ENCODE measurements at places on chromosomes 2 and 18. TPM values are rescaled to one million over a fixed set of nuclear protein-coding genes. Genes with fewer than 3 reads are reported as not detected.

DNA sequence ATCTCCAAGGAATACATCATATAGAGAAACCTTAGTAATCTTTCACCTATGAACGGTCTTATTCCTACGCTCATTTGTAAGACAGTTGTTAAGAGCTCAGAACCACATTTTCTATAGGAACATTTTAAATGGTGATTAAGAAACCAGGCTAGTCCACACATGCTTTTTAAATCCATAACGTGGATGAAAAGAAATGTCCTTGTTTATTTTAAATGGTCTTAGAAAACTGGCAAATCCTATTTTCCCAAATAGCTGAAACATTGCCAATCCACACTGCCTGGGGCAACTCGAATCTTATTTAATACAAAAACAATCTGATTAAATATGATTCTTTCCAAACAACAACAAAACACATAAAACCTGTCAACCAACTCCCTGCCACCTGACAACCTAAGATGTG, 23.7 kb downstream of the METTL8 start:
- H3K4me1 ChIP-seq = no peaks in the 10 kb centered on the region
- H3K4me3 ChIP-seq = no peak overlapping the region
- no peak for DNase-seq

- no peaks in the 10 kb centered on the region for H3K27me3 ChIP-seq
- no peaks in the 10 kb centered on the region for H3K36me3 ChIP-seq
- H3K27ac ChIP-seq = no peak overlapping the region
- DNase-seq = no peak
These were observed 8.5 kb upstream of the LBH start for GRCh38 chr2:30222636-30223360.

GRCh38 chr2:200042944-200043343, 87.6 kb downstream of the MAIP1 start:
- no peaks in the 10 kb centered on the region for H3K36me3 ChIP-seq
- no peaks in the 10 kb centered on the region for H3K27me3 ChIP-seq
- DNase-seq = no peak
- peaks cover 7% of the 10 kb centered on the region for H3K4me1 ChIP-seq
- H3K27ac ChIP-seq = no peak overlapping the region
- H3K4me3 ChIP-seq = no peak overlapping the region

DNA sequence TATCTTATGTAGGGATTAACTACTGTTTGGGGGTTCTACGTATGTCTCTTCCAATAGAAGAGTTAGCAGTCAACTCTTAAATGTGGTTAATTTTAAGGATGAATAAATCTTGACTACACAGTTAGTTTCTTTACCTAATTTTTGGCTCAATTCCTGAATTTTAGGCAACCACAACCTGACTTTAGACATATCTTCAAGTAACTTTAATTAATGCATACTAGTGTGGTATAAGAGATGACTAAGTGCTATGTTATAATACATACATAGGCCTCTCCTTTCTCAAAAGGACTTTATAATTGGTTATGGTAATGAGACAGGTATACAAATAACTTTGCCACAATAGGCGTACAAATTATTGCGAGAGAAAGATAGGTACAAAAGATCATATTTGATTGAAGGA, 312.0 kb downstream of the IRS1 start:
- H3K27me3 ChIP-seq = no peaks in the 10 kb centered on the region
- no peaks in the 10 kb centered on the region for H3K36me3 ChIP-seq
- H3K27ac ChIP-seq = no peak overlapping the region

The SCN7A gene
- 114 TPM for total RNA-seq

DNA sequence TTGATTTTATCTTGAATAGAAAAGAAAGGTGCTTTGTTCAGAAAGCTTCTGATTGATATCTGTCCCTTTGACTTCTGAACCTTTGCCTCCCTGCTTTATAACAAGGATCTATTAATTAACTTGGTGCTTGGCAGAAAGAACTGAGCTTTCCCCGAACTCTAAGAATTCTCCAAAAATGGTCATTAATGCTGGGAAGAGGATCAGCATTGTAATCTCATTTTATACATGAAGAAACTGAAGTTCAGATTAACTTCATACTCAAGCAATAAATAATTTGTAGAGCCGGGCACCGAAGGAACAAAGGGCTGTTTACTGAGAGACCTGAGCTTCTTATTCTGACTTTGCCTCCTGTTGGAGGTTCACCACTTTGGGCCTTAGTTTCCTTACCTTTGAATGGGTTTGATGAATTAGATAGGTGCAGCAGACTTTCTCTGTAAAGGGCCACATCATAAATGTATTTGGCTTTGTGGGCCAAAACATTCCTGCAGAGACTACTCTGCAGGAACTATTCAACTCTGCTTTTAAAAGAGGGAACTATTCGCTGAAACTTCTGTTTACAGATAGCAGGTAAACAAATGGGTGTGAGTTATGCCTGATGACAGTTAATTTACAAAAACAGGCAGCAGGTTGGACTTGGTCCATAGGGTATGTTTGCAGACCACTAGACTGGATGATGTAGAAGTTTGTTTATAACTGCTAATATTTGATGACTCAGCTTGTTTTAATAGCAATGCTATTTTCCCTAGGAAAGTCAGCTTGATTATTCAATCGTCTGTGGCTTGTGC, 272.9 kb downstream of the TGIF1 start:
- no peak overlapping the region for H3K4me3 ChIP-seq
- H3K27me3 ChIP-seq = no peaks in the 10 kb centered on the region
- H3K36me3 ChIP-seq = no peaks in the 10 kb centered on the region
- no peak overlapping the region for H3K27ac ChIP-seq
- H3K4me1 ChIP-seq = peaks cover 2% of the 10 kb centered on the region
- no peak for DNase-seq

The INHBB gene
- 4.3 TPM for total RNA-seq

- no peaks in the 10 kb centered on the region for H3K27me3 ChIP-seq
- no peaks in the 10 kb centered on the region for H3K36me3 ChIP-seq
- peaks cover 5% of the 10 kb centered on the region for H3K4me1 ChIP-seq
These were observed 12.1 kb downstream of the FMNL2 start for GRCh38 chr2:152347076-152347475.

GRCh38 chr18:79405019-79405780, 9.5 kb downstream of the NFATC1 start:
- H3K4me1 ChIP-seq = peaks cover 5% of the 10 kb centered on the region
- no peak overlapping the region for H3K4me3 ChIP-seq
- H3K36me3 ChIP-seq = no peaks in the 10 kb centered on the region
- H3K27ac ChIP-seq = no peak overlapping the region
- no peaks in the 10 kb centered on the region for H3K27me3 ChIP-seq

DNA sequence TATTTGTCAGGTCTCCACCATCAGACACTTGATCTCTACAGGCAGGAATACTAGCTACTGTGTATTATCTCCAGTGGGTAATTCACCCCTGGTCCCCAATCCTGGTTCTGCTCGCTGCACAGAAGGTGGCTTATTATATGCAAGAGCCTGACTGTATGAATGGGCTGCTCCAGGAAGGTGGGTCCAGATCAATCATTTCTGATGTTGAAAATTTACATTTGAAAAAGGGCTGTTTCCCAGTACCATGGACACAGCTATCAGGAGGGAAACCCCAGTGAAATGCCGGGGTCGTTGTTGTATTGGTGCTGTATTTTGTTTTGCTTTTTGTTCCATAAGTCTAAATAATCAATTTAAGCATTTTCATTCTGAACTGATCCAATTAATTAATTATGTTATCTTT, 367.6 kb downstream of the RND3 start:
- H3K27ac ChIP-seq = no peak overlapping the region
- H3K27me3 ChIP-seq = no peaks in the 10 kb centered on the region
- no peak overlapping the region for H3K4me3 ChIP-seq

- no peak for DNase-seq
- no peak overlapping the region for H3K4me3 ChIP-seq
- H3K36me3 ChIP-seq = no peaks in the 10 kb centered on the region
- H3K27me3 ChIP-seq = no peaks in the 10 kb centered on the region
These were observed 74.4 kb downstream of the ANKRD12 start for GRCh38 chr18:9210966-9211365.

GRCh38 chr2:192203876-192204275, 9.1 kb upstream of the TMEFF2 start:
- no peaks in the 10 kb centered on the region for H3K27me3 ChIP-seq
- no peak overlapping the region for H3K27ac ChIP-seq
- no peak for DNase-seq
- H3K36me3 ChIP-seq = no peaks in the 10 kb centered on the region

DNA sequence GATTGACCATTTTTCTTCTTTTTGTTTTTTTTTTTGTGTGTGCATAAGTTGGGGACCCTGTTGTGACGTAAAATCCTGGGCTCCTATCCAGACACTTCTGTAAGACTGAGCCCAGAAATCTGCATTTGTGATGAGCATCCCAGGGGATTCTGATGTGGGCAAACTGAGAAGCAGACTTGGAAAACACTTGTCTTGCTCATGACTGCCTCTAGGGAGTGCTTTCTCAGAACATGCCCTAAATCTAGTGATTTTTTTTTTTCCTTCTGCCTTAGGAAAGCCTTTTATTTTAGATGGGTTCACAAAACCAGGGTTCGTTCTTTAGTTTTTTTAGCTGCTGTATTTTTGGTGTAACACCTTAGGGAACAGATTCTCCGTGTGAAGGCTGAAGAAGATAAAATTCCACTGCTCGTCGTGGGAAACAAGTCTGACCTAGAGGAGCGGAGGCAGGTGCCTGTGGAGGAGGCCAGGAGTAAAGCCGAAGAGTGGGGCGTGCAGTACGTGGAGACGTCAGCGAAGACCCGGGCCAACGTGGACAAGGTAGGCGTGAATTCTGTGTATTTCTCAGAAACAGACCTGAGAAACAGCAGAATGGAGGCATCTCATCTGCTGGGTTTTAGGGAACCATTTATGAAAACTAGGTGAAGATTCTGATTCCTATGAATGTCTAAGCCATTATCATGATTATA, 36.7 kb downstream of the RALB start:
- no peak overlapping the region for H3K4me3 ChIP-seq
- no peaks in the 10 kb centered on the region for H3K4me1 ChIP-seq
- no peaks in the 10 kb centered on the region for H3K36me3 ChIP-seq
- no peak overlapping the region for H3K27ac ChIP-seq
- DNase-seq = no peak

DNA sequence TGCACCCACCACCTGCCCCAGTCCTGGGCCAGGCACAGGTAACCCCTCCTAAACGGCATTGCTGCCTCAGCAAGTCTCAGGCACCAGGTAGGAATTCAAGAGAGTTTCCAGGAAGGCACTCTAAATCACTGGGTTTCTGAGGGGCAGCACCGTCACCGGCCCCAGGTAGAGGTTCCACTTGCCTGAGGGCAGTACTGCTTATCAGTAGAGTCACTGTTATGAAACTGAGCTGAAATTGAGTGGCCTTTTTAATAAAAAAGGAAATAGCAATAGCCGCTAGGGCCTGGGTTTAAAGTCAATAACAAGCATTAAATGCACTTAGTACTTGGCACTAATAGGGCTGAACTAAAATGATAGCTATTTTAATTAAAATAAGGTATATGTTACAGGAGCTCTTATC, 653.7 kb downstream of the METTL4 start:
- H3K4me1 ChIP-seq = no peaks in the 10 kb centered on the region
- no peak overlapping the region for H3K4me3 ChIP-seq
- H3K27ac ChIP-seq = no peak overlapping the region
- no peaks in the 10 kb centered on the region for H3K36me3 ChIP-seq
- H3K27me3 ChIP-seq = no peaks in the 10 kb centered on the region

GRCh38 chr2:150610670-150611279, 123.3 kb upstream of the RND3 start:
- no peak overlapping the region for H3K27ac ChIP-seq
- no peaks in the 10 kb centered on the region for H3K27me3 ChIP-seq
- H3K4me3 ChIP-seq = no peak overlapping the region
- DNase-seq = no peak

The MGAT4A gene
- total RNA-seq = 14.5 TPM

DNA sequence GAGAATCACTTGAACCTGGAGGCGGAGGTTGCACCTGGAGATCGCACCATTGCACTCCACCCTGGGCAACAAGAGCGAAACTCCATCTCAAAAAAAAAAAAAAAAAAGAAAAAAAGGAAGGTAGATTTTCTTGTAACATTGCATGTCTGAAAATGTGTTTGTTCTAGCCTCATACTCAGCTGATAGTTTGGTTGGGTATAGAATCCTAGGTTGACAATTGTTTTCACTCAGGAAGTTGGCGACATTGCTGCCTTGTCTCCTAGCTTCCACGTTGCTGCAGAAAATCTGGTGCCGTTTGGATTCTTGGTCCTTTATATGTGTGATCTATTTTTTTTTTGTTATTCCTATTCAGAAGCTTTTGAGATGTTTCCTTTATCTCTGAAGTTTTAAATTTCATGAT, 4.7 kb downstream of the ING5 start:
- H3K27ac ChIP-seq = no peak overlapping the region
- no peaks in the 10 kb centered on the region for H3K27me3 ChIP-seq
- no peak overlapping the region for H3K4me3 ChIP-seq
- H3K4me1 ChIP-seq = peaks cover 3% of the 10 kb centered on the region
- H3K36me3 ChIP-seq = no peaks in the 10 kb centered on the region

DNA sequence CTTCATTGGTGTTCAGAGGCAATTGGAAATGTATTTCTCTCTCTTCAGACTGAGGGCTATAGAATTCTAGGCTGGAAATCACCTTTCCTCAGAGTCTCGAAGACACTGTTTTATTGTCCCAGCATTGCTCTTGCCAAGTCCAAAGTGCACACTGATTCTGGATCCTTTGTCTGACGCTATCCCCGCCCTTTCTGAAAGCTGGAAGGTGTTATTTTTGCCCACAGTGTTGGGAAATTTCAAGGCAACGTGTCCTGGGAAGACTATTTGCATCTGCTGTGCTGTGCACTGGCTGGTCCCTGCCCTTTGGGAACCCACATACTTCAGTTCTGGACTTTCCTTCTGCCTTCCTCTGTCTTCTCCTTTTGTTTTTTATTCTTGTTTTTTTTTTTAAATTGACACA, 190.8 kb downstream of the SH3BP4 start:
- no peaks in the 10 kb centered on the region for H3K27me3 ChIP-seq
- no peaks in the 10 kb centered on the region for H3K36me3 ChIP-seq
- H3K4me1 ChIP-seq = no peaks in the 10 kb centered on the region
- H3K4me3 ChIP-seq = no peak overlapping the region

GRCh38 chr2:238971318-238972145, 123.6 kb downstream of the TWIST2 start:
- no peak overlapping the region for H3K27ac ChIP-seq
- no peak overlapping the region for H3K4me3 ChIP-seq
- no peaks in the 10 kb centered on the region for H3K27me3 ChIP-seq
- no peaks in the 10 kb centered on the region for H3K36me3 ChIP-seq
- no peak for DNase-seq
- peaks cover 14% of the 10 kb centered on the region for H3K4me1 ChIP-seq

DNA sequence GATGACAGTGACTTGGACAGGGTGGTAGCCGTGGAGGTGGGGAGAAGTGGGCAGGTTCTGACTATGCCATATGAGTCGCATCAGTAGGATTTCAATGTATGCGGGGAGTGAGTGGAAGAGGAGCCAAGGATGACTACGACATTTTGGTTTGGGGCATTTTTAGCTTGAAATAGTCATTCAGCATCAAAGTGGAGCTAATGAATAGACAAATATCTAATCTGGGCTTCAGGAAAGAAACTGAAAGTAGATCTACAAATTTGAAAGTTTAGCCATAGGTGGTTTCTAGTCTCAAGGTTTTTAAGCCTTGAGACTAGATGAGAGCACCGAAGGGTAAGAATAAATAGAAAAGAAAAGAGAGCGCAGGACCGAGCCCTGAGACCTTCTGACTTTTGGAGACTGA, 58.3 kb downstream of the FEZ2 start:
- no peak for DNase-seq
- no peak overlapping the region for H3K4me3 ChIP-seq
- H3K27ac ChIP-seq = no peak overlapping the region
- no peaks in the 10 kb centered on the region for H3K36me3 ChIP-seq
- no peaks in the 10 kb centered on the region for H3K4me1 ChIP-seq
- H3K27me3 ChIP-seq = no peaks in the 10 kb centered on the region
